ENCODE measurements at places on chromosomes 6 and 20. TPM values are rescaled to one million over a fixed set of nuclear protein-coding genes. Genes with fewer than 3 reads are reported as not detected.
A peak's percentile ranks its signal among the peaks of the same experiment; 100 is the strongest.

DNA sequence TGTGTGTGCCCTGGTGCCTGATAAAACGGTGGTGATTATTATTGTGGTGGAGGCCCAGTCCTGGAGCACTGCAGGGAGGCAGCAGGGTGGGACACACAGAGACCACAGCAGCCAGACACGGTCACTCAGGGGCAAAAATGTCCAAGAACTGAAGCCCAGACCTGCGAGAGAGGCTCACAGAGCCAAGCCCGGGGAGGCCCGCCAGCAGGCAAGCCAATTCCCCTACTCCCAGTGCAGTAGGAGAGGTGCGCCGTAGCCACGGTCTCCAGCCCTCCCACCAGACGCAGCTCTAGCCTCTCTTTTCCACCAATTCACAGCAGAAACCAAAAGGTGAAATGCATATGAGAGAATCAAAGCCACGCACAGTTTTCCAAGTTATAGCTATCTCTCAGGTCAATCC lies 179.4 kb upstream of the TAB2 start:
- no peak for DNase-seq

- DNase-seq: no peak
Measured at GRCh38 chr20:58875541-58876134, 23.1 kb downstream of the GNAS start.

- no peak for DNase-seq
Measured at GRCh38 chr20:16569246-16570153, 3.7 kb downstream of the KIF16B start.

- no peak for DNase-seq
Measured at GRCh38 chr6:91695221-91695620, 1108.3 kb upstream of the MAP3K7 start.

DNA sequence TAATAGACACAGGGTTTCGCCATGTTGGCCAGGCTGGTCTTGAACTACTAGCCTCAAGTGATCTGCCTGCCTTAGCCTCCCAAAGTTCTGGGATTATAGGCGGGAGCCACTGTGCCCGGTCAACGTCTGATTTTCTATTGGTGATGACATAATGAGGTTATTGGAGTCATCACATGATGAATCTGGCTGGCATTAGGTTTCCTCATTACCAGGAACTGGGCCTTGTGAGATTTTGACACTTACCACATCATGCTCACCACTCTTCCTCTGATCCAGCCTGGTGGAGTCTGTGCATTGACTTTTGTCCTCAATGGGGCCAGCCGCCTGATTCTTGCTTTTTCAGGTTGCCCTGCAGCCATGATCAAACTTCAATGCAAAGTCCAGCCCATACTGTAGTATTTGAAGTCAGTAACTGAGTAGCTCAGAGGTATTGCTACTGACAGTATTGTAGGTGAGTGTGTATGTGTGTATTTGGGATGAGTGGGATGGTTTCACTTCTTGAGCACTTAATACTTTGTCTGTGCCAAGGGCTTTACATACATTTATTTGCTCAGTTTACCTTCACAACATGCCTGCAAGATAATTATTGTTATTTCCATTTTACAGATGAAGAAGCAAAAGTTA lies 16.0 kb downstream of the ANKS1A start:
- no peak for DNase-seq

GRCh38 chr20:48782901-48783308 lies 44.9 kb downstream of the PREX1 start:
- DNase-seq: no peak

DNA sequence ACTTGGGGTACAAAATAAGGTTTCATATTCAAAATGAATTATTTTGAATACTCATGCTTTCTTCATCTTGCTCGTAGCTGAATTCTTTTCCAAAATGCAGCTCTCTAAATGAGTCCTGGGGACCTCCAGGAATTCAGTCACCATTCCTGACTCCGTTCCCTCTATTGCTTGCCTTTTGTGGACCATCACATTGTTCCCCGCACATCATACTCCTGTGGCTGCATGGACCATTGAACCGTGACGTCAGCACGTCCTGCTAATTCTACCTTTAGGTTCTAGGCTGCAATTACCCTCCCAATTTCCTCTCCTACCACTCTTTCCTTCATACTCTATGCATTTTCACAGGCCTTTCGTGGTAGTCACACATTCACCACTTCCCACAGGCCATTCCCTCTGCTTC lies 173.1 kb upstream of the ID4 start:
- DNase-seq: no peak

DNA sequence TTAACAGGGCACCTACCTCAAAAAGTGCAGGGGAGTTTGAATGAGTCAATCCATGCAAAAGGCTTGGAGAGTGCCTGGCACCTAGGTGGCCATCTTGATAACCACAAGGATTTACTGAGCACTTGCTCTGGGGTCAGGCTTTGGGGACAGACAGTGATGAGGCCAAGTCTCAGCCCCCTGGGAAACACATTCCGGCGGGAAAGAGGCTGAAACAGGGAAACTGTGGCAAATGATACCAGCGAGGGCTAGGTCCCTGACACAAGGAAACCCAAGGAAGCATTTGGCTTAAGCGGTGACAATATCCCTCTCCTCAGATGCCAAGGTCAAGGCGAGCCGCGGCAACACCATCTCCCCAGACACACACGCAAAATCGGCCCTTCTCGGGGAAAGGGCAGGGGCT lies 527 bp upstream of the DOK5 start:
- DNase-seq: peak; percentile 53

DNA sequence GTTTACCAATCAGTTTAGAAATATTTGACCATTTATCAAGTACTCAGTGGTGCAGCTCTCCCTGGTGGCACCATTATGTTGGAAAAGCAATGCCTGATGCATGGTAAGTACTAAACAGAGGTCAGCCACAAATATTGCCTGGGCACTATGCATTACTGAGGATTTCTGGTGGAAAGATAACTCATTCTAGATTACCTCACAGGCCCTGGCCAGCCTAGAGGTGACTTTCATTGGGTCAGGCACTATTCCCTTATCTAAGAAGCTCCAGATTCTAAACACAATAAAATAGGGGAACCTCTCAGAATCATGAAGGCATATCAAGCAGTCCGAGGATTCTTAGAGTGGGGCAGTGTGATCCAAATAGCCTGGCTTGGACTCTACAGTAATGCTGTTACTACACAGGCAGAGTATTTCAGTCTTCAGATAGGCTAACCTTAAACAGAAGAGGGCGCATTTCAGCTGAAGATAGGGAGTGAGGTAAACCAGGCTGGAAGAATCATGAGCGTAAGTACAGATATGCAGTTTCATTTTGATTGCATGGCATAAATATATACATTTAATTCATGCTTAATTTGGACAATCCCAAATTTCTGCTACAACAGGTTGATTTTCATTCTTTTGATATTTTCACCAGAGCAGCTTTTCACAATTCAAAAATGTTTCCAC lies 12.1 kb downstream of the LGSN start:
- DNase-seq: no peak

- DNase-seq: no peak
Measured at GRCh38 chr6:156771761-156772160, 5.4 kb upstream of the ARID1B start.

- no peak for DNase-seq
Measured at GRCh38 chr20:49750611-49751396, 37.1 kb upstream of the B4GALT5 start.

DNA sequence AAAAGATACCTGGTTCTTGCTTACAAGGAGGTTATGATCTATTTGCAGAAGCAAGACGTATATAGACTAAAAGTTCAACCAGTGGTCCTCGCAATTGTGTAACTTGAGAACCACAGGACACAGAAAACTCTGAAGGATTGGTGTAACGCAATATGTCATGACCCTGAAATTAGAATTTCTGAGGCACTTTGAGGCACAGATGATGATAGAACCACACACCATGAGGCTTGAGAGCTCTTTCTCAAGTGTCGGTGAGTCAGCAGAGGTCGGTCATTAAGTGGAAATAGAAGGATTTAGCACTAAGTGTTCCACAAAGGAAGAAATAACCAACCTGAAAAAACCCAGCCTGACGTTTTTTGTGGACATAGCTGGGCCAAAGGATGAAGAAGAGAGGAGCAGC lies 15.3 kb upstream of the CCN2 start:
- no peak for DNase-seq

DNA sequence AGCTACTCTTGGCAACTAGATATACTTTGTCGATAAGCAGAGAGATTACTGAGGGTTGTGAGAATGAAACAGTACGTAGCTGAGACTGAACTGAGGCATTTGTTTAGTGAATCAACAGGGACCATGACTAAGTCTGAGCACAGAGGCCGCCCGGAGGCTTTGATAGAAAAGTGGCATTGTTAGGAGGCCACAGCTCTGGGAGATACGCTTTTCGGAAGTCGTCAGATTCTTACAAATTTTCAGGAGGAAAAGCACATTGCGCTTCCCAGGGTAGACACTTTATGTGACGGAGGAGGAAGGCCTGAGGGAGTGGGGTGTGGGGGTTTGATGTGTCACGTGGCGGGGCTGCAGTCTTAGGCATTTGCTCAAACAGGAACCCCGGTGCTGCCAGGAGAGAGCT lies 69.4 kb downstream of the PSMG4 start:
- no peak for DNase-seq

DNA sequence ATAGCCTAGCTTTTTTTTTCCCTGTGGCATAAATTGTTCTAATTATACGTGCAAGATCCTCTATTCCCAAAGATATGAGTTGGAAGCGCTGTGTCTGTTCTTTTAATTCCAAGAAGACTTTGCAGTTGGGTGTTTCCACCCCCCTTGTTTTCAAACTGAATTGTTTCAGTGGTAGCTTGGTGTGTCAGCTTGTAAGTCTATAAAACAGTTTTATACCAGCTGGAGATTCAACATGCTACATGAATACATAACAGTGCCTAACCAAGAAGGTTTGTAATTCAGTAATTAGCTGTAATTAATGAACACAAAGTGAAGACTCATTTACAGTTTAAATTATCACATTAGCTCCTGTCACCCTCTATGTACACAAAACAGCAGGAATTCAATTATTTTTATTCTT lies 154.0 kb downstream of the ZNF217 start:
- no peak for DNase-seq

DNA sequence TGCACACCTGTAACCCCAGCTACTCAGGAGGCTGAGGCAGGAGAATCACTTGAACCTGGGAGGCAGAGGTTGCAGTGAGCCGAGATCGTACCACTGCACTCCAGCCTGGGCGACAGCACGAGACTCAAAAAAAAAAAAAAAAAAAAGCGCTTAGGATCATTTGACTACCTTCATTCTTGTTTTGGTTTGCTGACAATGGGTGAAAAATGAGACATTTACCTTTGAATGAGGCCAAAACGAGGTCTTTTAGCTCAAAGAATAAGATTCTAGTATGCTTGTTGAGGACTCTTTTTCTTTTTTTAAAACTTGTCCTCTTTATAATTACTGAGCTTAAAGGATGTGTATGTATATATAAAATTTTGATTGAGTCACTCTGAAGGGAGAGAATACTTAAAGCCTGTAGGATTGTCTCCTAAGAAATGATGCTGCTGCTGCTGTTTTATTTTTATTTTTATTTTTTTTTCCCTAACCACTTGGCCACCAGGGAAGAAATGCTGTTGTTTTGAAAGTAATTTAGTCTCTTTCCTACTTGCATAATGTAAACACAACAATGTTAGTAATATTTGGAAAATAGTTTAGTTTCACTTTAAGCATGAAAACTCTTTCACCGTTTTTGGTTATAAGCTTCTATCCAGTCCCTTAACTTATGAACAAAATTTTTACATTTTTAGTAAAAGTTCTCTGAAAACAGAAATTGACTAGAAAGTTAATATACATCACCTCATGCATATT lies 7.9 kb downstream of the UBR2 start:
- no peak for DNase-seq

DNA sequence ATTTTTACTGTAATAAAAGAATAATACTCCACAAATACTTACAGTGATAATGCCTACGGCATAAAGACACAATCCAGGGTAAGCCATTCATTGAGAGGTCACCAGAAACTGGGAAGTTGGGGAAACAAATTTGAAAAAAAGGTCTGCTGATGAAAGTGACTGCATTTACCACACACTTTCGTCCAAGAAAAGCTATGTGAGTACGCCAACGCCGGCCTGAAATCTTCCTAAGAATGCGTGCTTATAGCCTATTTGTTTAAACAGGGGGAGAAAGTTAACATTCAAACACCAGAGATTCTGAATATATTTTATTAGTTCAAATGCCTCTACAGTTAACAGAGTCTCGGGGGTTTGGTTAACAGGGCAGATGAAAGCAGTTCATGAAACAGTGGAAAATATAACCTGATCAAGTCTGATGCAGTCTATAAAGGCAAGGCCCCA lies 657 bp upstream of the LTV1 start:
- no peak for DNase-seq

GRCh38 chr6:150347845-150348244 lies 21.0 kb upstream of the IYD start:
- no peak for DNase-seq

- DNase-seq: no peak
Measured at GRCh38 chr20:53385941-53386767, 207.5 kb downstream of the ZNF217 start.

- DNase-seq: peak; percentile 98
Measured at GRCh38 chr6:57172136-57173055, at the start of gene BAG2. TSS of gene BAG2 (plus strand) at chr6:57172326. CDS start at chr6:57172698, 372 bp downstream.

GRCh38 chr20:9408422-9409300 lies 105.7 kb upstream of the LAMP5 start:
- DNase-seq: no peak

DNA sequence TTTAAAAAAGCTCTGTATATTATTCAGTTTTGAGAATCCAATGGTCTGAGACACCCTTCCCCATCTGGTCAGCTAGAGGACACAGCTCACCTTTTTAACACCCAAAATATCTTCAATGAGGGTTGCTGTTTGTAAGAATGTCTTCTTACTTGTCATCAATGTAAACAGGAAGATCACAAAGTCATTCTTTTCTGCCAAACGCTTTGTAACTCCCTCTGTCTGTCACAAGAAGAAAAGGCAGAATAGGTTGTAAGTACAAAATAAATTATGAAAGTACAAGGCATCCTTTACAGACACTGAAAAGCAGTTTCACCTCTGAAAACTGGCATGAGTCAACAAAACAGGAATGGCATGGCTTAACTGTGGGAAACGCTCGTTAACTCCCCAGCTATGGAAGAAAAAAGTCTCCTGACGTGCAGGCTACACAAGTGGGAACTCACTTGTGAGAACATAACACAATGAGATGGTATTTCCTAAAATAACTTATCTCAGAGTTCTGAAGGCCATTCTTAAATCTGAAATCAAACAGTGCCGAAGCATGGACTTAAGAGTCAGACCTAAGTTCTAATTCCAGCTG lies 42.7 kb downstream of the TRPC4AP start:
- no peak for DNase-seq

- DNase-seq: no peak
Measured at GRCh38 chr20:5374171-5374570, 57.4 kb upstream of the PROKR2 start.

DNA sequence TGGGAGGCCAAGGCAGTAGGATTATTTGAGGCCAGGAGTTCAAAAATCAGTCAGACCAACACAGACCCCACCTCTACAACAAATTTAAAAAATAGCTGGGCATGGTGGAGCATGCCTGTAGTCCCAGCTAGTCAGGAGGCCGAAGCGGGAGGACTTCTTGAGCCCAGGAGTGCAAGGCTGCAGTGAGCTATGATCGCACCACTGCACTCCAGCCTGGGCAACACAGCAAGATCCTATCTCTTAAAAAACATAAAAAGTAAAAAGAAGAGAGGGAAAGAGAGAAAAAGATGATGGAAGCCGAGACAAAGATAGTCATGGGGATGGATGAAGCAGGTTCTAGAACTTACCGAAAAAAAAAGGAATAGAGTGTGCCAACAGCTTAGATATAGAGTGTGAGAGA lies 25.8 kb upstream of the RPP40 start:
- DNase-seq: no peak

Gene BMP7
- 6.3 TPM for total RNA-seq

Gene GTF3C6
- 37.1 TPM for total RNA-seq

Gene PRKN
- 10.3 TPM for total RNA-seq
